ENCODE measurements at places on chromosomes 6 and 20.

DNA sequence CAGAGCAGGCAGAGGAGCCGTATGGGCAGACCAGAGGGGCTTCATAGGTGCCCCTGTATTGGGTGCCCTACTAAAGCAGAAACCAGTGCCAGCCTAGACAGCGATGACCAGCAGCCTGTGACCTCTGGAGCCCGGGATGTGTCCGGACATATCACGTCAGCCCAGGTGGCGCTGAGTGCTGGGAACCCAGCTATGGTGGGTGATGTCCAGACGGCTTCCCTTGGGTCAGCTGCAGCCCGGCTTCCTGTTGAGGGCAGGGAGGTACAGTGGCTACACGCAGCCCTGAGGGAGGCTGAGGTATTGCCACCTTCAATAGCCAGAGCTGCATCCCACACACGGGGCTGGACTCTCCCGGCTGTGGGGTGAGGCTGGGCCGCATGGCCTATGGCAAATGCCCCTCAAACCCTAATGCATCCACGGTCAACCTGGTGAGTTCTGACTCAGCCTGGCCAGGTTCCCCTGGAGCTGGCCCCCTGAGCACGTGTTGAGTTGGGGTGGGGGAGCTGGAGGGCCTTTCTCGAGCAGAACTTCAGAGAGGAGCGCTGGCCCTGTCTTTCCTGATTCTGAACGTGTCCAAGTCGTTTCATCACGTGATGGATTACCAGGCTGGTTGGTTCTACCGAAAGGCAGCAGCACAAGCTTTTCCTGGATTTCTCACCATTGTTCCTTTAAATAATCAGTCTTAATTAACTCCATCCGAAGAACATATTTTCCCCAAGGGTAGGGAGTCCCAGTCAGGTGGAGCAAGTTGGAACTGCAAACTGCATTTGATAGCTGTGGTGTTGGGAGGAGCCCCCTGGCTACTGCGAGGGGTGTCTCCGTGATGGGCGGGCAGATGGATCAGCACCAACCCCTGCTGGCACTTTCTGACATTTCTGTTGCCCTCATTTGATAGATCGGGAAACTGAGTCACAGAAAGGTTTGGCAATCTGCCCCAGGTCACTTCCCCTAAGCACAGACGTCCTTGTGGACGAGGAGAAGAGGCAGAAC, 7.1 kb upstream of the MYT1 start:
- DNase-seq = no peak

- DNase-seq = no peak
Measured at GRCh38 chr6:103870970-103871369, 988.7 kb downstream of the HACE1 start.

GRCh38 chr6:135418040-135418760, 79.3 kb downstream of the AHI1 start:
- no peak for DNase-seq

- DNase-seq = no peak
Measured at GRCh38 chr6:12060780-12061609, 48.9 kb downstream of the HIVEP1 start.

DNA sequence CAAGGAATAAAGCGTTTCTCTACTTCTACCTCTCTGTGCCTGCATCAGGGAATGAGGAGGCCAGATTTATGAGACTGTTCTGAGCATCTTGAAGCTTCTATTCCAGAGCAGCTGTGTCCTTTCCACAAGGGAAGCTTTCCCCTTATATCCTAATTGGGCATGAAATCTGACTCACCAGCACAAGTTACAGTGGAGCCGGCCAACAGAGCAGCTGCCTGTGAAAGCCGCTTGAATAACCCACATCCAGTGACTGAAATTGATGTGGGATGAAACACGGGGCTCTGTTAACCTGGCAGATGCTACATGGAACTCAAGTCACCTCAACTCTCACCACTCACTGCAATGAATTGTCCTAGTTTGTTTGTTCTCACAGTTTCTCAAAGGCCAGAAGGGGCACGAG, 400.3 kb downstream of the TFAP2A start:
- DNase-seq = no peak

DNA sequence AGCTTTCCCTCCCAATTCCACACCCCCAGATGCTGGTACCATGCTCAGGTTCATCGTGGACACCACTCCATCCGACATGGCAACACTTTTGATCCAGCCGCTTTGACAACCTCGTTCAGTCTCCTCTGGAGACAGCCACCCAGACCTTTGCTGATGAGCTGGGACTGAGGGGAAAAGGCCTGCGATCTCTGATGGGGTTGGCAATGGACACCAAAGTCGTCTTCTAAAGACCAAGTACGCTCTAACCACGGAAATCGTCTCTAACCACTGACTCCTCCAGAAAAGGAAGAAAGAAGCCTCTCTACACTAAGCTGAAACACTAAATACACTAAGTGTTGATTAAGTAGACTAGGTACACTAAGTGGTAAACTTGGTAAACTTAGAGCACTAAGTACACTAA, 26.1 kb upstream of the HLA-E start:
- DNase-seq = peak; percentile 46

DNA sequence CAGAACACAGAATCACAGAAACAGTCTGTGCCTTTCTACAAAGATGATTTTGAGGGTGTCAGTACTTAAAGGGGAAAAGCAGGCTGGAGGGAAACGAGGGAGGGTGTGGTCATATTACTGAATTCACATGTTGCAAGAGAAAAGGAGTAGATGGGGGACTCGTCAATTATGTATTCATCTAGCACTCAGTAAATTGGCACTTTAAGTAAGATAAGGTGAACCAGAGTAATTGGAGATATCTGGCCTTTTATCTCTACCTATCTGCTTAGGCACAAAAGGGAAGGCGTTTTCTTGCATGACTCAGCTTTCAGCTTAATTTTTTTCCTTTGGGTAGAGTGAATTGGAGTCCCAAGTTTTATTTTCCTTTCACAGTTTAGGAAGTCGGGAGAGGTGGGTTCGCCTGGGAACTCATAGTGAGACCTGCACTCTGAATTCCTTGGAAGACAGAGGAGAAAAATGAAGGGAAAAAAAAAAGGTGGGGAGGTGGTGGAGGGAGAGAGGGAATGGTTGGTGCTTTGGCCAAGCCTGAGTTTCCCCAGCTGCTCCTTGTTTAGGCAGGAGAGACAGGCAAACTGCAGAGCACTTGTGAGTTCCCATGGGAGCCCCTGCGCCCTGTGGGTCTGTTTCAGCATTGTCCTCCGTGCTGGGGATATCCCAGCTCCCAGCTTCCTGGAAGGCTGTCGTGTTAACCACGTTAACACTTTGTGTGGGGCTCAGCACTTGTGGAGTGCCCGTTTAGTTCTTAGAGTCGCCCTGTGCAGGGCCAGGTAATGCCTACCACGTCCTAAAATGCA, 19.7 kb upstream of the GTSF1L start:
- no peak for DNase-seq

GRCh38 chr6:104525677-104526322, 333.9 kb downstream of the HACE1 start:
- peak; percentile 75 for DNase-seq

GRCh38 chr6:122432816-122433215, 33.4 kb downstream of the HSF2 start:
- no peak for DNase-seq

DNA sequence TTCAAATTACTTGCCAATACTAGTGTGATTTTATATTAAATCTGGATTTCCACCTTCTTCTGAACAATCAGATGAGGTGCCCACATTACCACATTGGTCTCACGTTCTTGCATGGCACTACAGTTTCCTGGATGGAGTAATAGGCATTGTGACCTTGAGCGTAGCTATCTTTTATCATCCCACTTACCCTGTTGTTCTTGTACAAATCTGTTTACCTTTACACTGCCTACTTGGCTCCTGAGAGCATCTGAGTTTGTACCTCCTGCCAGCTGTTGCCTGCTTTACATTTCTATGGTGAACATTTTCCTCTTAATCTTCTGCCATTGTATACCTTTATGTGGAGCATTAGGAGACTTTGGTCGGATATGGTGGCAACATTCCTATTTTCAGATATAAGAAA, 90.7 kb downstream of the AKAP7 start:
- DNase-seq = no peak

DNA sequence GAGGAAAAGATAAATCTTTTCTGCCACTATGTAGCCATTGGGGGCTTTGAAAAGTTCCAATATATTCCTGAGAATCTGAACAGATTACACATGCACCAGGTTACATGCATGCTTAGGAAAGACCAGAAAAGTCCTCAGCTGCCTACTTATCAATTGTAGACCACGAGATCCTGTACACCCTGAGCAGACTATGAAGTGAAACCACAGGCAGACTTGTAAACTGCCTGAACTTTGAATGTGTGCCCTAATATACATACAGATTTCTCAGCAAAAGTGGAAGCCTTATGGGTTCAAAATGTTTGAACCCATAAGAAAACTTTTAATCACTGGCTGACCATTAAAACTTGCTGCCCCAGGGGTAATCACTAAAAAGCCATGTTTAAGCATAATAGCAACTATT, 273.5 kb upstream of the RUNX2 start:
- DNase-seq = no peak

DNA sequence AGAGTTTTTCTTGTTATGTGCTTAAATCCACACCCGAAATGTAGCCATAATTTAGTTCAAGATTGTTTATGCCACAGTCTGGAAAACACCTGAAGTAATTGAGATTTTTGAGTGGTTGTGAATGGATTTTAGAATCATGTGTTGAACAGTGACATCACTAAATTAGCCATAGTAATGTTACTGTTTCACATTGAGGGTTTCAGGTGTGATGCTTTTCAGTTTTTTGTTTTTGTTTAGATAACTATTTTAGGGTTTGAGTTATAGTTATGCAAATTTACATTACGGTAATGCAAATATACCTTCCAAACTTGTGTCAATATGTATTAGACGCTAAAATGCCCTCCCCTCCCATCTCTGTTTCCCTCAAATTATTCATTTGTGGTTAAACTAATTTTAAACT, 22.9 kb downstream of the QKI start:
- DNase-seq = no peak

GRCh38 chr20:54047720-54048119, 22.7 kb downstream of the BCAS1 start:
- no peak for DNase-seq

GRCh38 chr20:43549416-43550065, 9.3 kb upstream of the SGK2 start:
- DNase-seq = no peak

- no peak for DNase-seq
Measured at GRCh38 chr6:133352046-133352445, 110.9 kb downstream of the EYA4 start.

DNA sequence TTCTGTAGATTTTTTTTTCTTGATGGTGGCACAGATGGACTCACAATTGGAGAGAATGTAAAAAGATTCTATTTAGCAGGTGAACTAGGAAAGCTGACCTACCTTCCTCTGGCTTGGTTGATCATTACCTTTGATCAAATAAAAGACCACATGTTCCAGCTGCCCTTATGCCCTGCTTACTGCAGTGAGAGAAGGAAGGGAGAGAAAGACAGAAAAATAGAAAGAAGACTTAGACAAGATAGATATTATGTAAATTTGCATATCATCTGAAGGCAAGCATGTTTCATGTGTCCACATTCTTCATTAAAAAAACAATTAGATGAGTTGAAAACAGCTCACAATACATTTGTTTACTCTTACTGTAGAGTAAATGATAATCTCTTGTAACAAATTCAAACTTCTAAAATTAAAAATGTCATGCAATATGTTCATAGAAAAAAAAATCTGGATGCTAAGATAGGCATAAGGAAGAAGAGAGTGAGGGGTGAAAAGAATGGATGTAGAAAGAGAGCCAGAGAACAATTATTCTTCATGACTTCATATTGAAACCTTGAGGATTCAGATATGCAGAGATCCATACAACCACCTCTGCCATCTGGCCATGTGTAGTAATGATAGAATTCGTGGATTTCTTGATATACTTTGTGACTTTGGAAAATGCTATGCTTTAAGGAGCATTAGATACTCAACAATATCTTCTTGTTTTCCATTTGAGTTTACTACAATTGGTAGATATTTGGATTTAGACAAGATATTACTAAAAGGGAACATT, 71.7 kb downstream of the RFX6 start:
- DNase-seq = no peak

- no peak for DNase-seq
Measured at GRCh38 chr6:28124971-28125353, 553 bp downstream of the ZSCAN16 start.

DNA sequence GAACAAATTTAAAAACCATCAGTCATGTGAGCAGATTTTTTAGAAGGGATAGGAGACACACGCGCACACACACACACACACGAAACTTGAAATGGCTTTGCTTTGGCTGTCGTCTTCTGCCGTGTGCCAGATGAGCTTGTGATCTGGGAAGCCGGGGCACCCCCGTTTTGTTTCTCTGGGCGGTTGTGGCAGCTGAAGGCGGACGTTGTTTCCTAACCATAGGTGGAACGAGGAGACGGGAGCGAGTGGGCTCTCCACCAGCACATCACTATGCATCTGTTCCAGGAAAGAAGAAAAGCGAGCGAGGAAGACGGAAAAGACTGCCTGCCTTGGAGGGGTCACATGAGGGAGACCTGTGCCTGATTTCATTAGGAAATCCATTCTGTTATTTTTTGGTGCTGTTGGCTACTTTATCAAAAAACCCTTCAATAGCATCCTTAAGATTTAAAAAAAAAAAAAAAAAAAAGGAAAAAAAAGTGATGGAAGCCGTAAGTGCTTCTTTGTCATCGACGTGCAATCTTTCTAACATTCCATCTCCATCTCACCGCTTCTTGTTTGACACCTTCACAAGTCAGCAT, 142.1 kb downstream of the DTNBP1 start:
- DNase-seq = no peak

DNA sequence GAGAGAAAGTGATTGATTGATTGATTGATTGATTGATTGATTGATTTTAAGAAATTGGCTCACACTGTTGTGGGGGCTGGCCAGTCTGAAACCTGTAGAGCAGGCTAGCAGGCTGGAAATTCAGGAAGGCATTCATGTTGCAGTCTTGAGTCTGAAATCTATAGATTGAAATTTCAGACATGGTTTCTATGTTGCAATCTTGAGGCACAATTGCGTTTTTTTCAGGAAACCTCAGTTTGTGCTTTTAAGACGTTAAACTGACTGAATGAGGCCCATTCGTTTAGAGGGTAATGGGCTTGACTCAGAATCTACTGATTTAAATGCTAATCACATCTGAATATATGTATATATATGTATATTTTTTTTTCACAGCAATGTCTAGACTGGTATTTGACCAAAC, 106.3 kb downstream of the STXBP5 start:
- DNase-seq = no peak
